Right ventricle myocardium superior (tissue), 1 donor: ENCODE measurements at places on chromosomes 1 and 21.

DNA sequence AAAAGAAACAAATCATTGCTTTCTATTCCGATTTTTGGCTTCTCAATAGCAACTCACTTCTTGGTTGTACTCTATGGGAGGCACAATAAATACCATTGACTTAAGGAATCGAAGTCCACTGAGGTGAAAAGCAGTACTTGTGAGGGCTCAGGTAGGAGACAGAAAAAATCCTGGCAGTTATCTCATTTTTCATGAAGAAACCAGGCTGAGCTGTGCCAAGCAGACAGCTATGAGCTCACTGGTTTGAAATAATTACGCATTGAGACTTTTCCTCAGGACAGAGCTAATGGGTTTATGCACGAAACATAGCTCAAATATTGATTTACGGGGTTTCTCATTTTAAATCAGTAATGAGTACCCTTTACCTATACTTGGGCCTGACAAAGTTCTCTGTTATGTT lies 18.5 kb downstream of the COLGALT2 start:
- DNase-seq = no peak

DNA sequence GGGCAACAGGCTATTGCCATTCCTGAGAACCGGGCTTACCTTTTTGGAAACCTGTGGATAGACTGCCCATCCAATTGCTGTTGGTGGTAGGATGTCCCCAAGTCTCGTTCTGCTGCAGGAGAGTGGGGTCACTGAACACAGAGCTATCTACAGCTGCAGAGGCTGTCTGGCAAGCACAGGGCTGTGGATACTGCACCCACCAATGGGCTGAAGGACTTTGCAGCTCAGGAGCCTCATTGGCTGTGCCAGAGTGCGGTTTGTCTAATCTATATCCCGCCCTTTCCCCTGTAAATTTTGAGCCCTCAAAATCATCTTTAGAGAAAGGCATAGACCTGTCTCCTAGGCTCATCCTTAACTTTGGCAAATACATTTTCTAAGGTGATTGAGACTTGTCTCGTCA lies 15.3 kb downstream of the RNF187 start:
- no peak for DNase-seq

- no peak for DNase-seq
Measured at GRCh38 chr1:33047839-33048305, 11.2 kb upstream of the AK2 start.

DNA sequence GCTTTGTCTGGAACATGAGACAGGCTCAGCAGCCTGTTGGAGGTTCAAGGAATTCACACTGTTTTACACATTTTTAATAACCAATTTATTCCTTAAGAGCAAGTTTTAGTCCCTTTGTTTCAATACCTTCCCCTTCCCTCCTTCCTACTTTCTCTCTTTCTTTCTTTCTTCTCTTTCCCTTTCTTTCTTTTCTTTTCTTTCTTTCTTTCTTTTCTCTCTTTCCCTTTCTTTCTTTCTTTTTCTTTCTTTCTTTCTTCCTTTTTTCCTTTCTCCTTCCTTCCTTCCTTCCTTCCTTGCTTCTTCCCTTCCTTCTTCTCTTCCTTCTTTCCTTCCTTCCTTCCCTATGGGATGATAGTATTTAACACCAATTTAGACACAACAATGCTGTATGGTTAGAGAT lies 164.2 kb downstream of the CENPF start:
- DNase-seq = no peak

DNA sequence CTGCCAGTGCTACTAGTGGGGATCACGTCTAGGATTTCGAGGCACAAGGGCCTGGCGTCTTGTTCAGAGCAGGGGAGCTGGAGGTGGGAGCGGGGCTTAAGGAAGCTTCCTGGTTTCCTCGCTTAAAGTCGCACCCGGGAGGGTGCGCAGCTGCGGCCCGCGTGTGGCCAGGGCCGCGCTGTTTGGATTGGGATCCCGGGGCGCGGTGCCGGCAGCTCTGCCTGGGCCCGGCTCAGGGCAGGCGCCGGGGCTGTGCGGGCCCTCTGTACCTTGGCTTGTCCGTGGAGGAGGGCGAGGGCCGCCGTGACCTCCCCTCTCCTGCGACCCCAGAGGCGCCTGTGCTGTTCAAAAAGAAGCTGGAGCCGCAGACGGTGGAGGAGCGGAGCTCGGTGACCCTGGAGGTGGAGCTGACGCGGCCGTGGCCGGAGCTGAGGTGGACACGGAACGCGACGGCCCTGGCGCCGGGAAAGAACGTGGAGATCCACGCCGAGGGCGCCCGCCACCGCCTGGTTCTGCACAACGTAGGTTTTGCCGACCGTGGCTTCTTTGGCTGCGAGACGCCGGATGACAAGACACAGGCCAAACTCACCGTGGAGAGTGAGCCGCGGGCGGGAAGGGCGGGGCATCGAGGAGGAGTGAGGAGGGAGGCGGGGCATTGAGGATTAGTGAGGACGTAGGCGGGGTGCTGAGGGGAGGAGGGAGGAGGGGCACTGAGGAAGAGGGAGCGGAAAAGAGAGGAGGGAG lies 67.8 kb downstream of the OBSCN start:
- DNase-seq = peak; percentile 92

DNA sequence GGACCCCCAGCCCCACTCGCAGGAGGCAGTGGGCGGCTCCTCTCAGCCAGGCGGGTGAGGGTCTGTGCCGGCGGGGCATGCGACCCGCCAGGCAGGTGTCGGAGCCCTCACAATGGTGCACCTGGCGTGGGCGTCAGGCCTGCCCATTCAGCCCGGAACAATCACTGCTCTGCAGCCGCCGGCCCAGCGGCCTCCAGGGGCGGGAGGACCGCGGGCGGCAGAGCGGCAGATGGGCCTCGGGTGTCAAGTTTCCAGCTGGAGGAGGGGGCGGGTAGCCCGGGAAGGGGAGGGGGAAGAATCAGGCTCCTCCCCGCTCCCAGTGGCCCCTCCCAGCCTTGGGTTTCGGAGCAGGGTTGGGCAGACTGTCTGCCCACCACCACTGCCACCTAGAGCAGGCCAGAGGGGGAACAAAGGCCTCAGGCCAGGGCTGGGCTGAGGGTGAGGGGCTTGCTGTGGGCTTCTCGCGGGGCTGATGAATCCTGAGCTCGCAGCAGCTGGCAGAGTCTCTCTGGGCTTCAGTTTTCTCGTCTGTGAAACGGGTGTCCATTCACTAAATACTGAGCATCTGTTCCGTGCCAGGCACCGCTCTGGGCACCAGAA lies 39.5 kb upstream of the CASZ1 start:
- no peak for DNase-seq

DNA sequence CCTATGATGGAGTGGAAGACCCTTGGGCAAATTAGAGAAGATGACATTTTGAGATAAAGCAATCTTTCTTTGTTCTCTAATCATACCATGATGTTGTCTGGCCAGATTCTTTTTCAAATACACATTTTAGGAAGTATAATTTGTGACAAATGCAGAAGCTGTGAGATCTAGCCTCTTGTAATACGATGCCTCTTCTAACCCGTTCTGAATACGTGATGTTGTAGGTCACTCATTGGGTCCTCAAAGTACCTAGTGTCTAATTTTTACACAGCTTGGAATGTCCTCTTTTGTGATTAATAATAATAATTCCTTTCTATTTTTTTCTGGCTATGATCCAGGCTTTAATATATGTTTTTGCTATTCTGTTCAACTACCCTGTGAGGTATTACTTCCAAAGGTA lies 502.7 kb downstream of the NUF2 start:
- DNase-seq = no peak

DNA sequence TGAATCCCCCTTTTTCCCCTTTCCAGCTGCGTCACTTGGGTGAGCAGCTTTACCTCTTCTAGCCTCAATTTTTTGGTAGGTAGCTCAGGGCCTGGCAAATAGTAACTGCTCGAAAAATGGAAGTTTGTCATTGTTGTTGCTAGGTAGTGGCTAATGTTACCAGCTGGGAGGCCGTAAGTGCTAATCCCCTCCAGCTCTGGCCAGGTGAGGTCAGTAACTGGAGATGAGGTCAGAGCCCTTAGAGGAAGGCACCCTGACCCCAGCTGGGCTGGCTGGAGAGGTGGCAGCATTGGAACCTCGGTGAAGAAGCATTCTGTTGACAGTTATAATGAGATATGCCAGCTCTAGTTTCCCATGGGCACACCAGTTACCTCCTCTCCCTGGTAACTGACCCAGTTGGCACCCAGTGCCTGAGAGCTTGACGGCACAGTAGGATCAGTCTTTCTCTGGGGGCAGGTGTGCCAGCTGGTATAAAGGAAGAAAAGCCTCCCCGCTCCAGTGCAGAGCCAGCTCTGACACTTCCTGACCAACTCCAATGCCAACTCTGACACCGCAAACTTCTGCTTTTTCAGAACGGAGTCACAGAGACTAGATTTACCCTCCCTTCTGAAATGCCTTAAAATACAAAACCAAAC lies 35.0 kb upstream of the SLC2A1 start:
- peak; percentile 61 for DNase-seq

DNA sequence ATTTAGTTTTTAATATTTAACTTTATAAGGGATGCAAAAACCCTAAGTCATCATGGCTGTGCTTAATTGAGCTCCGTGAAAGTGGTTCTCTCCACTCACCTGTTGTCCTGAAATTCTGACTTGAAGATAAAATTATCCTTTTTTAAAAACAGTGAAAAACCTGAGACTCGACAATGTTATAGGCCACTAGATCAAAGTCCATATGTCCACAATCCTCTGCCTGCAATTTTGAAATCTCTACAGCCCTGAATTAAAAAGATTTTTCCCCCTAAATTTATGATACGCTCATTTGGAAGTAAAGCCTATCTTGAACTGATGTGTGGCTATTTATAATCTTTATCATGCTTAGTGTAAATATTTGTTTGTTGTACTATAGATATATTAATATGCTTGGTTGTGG lies 18.7 kb downstream of the OSBPL9 start:
- DNase-seq = no peak

GRCh38 chr1:160624464-160624863 lies 22.4 kb downstream of the SLAMF1 start:
- no peak for DNase-seq

GRCh38 chr1:43549921-43550597 lies 19.4 kb downstream of the PTPRF start:
- no peak for DNase-seq

DNA sequence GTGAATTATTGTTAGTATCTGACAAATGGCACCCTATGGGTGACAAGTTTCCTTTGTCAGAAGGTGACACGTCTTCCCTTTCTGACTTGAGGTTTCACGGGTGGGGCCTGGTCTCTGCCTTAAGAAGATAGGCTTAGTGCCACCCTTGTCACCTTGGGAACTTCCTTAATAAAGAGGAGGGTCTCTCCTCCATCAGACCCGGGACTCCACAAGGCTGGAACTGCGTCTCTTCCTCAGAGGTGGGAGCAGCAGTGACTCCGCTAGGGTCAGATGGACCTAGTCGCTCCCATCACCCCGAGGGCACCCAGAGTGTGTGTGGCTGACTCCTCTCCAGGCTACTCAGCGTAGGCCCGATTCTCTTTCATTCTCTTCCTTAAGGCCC lies 774 bp upstream of the WDTC1 start:
- no peak for DNase-seq

GRCh38 chr1:6003568-6004411 lies 11.6 kb upstream of the NPHP4 start:
- peak; percentile 22 for DNase-seq

DNA sequence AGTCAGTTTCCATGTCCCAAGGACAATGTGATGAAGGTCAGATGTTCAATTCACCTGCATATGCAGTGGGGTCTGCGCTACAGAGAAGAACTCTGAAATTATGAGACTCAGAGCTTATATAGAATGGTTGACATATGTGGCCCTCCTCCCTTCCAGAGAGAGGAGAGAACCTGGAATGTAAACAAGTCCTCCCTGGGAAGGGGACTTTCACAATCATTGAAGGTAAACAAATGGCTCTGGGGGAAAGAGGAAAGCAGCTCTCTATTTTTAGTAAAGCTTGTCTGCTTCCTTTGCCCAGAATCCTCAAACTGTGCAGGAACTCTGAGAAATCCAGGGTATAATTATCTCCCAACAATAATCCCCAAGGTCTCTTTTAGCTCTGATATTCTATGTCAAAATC lies 9.8 kb downstream of the OVGP1 start:
- no peak for DNase-seq

DNA sequence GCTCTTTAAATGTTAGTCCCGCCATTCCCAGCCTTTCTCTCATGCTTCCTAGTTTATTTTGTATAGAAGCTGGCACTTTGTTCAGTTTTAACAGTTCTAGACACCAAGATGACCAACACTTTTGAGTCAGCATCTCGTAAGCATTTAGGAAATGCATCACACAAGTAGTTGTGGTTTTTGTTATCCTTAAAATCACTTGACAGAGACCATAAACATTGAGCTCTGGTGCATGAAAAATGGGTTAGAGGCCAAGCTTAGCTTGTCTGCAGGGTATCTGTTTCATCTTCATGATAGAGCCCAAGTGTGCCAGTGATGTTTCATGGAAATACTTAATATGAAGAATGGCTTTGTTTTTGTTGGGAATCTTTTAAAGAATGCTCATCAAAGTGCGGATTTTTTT lies 159.7 kb downstream of the DISP1 start:
- no peak for DNase-seq

DNA sequence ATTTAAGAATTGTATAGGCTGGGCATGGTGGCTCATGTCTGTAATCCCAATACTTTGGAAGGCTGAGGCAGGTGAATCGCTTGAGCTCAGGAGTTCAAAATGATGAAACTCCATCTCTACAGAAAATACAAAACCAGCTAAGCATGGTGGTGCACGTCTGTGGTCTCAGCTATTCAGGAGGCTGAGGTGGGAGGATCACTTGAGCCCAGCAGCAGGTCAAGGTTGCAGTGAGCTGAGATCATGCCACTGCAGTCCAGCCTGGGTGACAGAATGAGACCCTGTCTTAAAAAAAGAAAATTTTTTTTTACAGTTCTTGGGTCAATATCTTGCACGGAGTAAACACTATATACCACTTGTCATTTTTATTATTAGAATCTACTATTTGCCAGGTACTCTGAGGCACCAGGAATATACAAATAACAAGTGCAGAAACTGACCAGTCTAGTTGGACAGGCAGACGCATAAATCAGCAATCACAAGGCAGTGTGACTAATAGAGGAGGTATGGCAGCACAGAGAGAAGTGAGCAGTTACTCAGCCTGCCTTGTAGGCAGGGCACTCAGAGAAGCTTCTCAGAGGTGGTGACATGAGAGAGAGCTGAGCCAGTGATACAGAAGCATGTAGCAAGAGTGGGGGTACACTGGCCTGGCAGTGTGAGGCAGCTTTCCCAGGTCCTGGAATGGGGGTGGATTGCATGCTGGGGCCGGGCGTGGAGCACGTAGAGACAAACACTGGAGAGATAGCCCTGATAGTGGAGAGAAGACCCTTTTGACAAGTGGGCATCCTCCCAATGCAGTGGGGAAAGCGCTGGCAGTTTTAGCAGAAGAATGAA lies 8.0 kb downstream of the PHLDA3 start:
- DNase-seq = no peak

- peak; percentile 82 for DNase-seq
Measured at GRCh38 chr1:81800695-81801650, at the start of gene ADGRL2. ADGRL2 (plus strand) TSS chr1:81800934; CDS start chr1:81836985, 36,051 bp downstream.

- DNase-seq = no peak
Measured at GRCh38 chr21:31905503-31906451, 33.0 kb downstream of the HUNK start.
